Smooth muscle cell of the umbilical artery (primary cell): ENCODE measurements at places on chromosomes 2 and 18. TPM values are rescaled to one million over a fixed set of nuclear protein-coding genes. Genes with fewer than 3 reads are reported as not detected.

The UGT1A6 gene
- total RNA-seq, result not detected in 2 replicates

The BCL2 gene
- total RNA-seq, result 0.89 and 1.3 TPM in 2 replicates

The C2orf69 gene
- total RNA-seq, result 10.4 and 14.0 TPM in 2 replicates

The TTN gene
- under 0.01 and 1.0 TPM in 2 replicates for total RNA-seq

The ATOH8 gene
- 4.7 and 15.4 TPM in 2 replicates for total RNA-seq

The KCNK3 gene
- 0.30 and 0.46 TPM in 2 replicates for total RNA-seq

The MC2R gene
- total RNA-seq, result not detected in 2 replicates

The INPP5D gene
- 0.59 and 2.4 TPM in 2 replicates for total RNA-seq

The RHBDD1 gene
- 23.8 and 44.6 TPM in 2 replicates for total RNA-seq

The CCL20 gene
- total RNA-seq, result 0.92 and 3.0 TPM in 2 replicates

The CBLN2 gene
- not detected in 2 replicates for total RNA-seq

The VWA3B gene
- total RNA-seq, result 0.09 TPM in 1 of 2 replicates, not detected in the other

The FSHR gene
- total RNA-seq, result not detected in 2 replicates

The ANTXR1 gene
- total RNA-seq, result 73.1 and 246 TPM in 2 replicates

The SLC4A3 gene
- 2.7 and 6.6 TPM in 2 replicates for total RNA-seq

The RRM2 gene
- total RNA-seq, result 7.1 and 22.2 TPM in 2 replicates

The TUBA3E gene
- total RNA-seq, result 0.09 TPM in 1 of 2 replicates, not detected in the other

The WNT10A gene
- not detected in 2 replicates for total RNA-seq

The MYL1 gene
- not detected in 2 replicates for total RNA-seq

The PPP1R1C gene
- 0.28 TPM in 1 of 2 replicates, not detected in the other for total RNA-seq

The RESP18 gene
- total RNA-seq, result not detected in 2 replicates

The GAREM1 gene
- total RNA-seq, result 3.0 and 5.1 TPM in 2 replicates

The FAHD2B gene
- total RNA-seq, result 6.0 and 9.8 TPM in 2 replicates

The ANKAR gene
- 4.2 and 5.0 TPM in 2 replicates for total RNA-seq

The SCG2 gene
- 1.2 and 12.5 TPM in 2 replicates for total RNA-seq

The SCN2A gene
- total RNA-seq, result 5.0 and 5.6 TPM in 2 replicates

The ARID5A gene
- total RNA-seq, result 3.0 and 4.4 TPM in 2 replicates

The KIAA1328 gene
- total RNA-seq, result 3.6 and 5.3 TPM in 2 replicates

The FLACC1 gene
- 0.89 and 1.7 TPM in 2 replicates for total RNA-seq
